Urinary bladder (tissue), 4 donors: ENCODE measurements at places on chromosomes 2 and 18. TPM values are rescaled to one million over a fixed set of nuclear protein-coding genes. Genes with fewer than 3 reads are reported as not detected.

The HES6 gene
- polyA plus RNA-seq: 6.5 TPM

- no peak for DNase-seq
These were observed 677.6 kb downstream of the BCL11A start for GRCh38 chr2:59875836-59876235.

DNA sequence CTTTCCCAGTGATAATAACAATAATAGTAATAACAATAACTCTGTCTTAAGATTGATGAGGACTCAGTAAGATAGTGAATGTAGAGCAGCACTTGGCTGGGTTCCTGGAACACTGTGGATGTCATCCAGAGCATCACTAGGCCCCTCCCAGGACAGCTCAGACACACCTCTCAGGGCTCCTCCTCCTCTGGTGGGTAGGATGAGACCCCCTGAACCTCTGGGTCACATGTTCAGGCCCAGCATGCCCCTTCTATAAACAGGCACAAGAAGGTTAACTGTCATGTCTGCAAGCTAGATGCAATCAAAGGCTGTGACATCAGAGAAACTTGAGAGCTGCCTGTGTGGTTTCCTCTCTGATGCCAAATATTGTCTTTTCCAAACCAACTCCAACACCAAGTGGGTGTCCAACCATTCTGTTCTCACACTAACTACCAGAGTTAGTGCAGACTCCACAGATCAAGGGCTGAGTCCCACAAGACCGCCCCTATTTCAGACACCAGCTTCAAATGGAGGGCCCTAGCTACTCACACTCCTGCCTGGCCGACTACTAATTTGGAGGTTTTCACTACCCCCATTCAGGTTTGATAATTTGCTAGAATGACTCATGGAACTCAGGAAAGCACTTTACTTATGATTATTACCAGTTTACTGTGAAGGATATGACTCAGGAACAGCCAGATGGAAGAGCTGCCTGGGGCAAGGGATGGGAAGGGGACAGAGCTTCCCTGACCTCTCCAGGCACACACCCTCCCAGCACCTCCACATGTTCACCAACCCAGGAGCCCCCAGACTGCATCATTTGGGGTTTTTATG lies 46.4 kb upstream of the BZW1 start:
- DNase-seq: no peak

DNA sequence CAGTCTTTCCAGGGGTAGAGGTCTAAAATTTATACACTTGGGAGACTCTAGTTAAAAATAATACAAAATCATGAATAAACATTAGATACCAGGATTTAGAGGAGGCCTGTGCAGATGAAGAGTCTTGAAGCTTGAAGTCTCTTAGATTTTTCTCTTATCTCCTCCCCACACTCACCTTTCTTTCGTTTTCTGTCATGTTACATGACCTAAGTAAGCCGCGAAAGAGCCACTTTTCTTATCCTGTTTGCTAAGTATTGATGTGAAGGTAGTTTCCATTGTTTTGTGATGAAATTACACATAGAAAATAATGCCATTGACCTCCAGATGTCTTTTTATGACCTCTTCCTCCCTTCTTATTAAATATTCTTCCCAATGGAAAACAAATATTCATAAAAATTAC lies 367.8 kb downstream of the LRRTM1 start:
- DNase-seq: no peak

- DNase-seq: no peak
These were observed 14.5 kb upstream of the LRPPRC start for GRCh38 chr2:44010266-44010665.

The SNX17 gene
- polyA plus RNA-seq: 105 TPM

GRCh38 chr2:160469621-160470204 lies 23.9 kb downstream of the RBMS1 start:
- DNase-seq: no peak

- DNase-seq: no peak
These were observed 10.4 kb downstream of the ERFE start for GRCh38 chr2:238169048-238169707.

DNA sequence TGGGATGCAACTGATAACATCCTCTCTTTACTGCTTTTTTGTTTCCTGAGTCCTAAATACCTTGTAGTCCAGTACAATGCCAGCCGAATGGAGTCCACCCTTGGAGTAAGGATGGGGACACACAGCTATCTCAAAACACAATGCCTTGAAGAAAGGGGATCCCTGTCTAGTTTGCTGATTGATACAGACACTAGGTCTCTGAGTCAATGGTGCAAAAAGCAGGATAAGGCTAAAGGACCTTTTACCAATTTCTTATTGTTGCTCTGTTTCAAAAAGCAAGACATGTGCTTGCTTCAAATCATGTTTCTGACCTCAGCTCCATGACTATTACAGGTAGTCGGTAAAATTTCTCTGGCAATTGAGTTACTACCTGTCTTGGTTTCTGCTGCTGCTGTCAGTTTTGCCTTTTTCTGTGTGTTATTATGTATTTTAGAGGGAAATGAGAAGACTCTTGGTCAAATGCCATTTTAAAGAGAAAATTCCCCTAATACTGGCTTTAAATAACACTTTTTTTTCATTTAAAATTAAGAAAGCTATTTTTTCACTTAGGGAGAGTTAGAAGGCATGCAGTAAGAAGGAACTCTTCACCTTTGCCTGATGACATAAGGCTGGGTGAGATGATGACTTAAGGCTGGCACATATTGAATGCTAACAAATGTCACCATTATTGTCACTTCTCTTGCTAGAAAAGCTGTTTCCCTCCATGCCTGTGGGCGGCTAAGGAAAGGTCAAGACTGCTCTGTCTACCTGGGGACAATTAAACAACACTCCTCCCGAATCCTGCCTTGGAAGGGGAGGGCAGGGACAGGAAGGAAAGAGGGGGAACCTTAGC lies 4.9 kb upstream of the FIGLA start:
- DNase-seq: no peak
